CD4-positive, alpha-beta T cell treated with Interleukin-4 for 1 hour (primary cell): ENCODE measurements at places on chromosomes 4 and X.

GRCh38 chr4:113759696-113760093, 1.8 kb downstream of the CAMK2D start:
- no peak for DNase-seq

GRCh38 chr4:134740290-134740689, 538.7 kb upstream of the PABPC4L start:
- DNase-seq = no peak

- no peak for DNase-seq
These were observed 47.8 kb downstream of the SLC9A7 start for GRCh38 chrX:46710927-46711623.

DNA sequence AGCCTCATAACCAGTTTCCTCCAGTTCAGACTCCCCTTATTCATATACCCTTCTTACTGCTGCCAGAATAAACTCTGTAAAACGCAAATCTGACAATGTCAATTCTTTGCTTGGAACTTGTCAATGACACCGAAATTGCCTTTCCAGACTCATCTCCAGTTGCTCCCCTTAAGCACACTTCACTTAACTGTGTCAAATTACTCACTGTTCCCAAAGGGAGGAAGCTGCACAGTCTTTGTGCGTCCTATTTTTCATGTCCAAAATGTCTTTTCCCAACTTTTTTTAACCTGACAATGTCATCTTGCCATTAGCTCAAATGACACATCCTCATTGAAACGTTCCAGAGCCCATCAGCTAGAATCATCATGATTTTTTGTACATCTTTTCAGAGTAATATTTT, 867.3 kb downstream of the RPA4 start:
- DNase-seq = no peak

DNA sequence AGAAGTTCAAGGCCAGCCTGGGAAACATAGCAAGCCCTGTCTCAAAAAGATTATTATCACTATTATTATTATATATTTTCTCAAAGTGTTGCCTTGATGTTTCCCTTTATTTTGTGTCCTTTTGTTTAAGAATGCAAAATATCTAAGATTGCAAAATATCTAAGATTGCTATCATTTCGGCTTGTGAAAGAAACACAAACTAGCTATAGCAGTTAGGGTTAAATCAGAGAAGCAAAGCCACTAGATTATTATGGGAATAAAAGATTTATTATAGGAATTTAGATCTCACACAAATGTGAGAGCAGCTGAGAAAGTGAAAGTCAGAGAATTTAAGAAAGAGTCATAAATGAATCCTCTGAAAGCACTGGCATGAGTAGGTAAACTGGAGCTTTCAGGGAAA, 18.0 kb upstream of the TMEM184C start:
- DNase-seq = no peak

DNA sequence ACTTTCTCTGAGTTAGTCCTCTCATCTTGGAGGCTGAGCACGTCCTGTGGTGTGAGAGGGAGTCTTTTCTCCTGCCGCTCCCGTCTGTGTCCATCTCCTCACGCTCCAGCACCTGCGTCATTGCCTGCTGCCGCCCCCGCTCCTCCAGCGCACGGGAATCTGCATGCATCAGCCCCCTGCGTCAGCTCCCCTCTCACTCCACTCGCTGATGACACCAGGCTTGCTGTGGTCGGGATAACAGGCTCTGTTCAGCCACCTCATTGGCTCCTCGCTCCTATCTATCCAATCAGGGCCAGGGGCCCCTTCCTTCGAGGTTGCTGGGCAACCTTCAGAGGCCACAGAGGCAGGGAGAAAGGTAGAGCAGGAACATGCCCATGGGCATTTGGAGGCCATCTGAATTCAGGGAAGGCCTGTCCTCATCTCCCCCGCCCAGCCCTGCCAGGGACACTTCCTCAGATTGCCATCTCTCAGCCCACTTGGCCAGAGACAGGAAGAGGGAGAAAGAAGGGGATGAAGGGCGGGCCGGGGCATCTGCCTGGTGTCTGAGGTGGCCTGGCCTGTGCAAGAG, 9.3 kb downstream of the ZNF185 start:
- no peak for DNase-seq

GRCh38 chr4:10783351-10783750, 98.8 kb upstream of the CLNK start:
- DNase-seq = no peak

DNA sequence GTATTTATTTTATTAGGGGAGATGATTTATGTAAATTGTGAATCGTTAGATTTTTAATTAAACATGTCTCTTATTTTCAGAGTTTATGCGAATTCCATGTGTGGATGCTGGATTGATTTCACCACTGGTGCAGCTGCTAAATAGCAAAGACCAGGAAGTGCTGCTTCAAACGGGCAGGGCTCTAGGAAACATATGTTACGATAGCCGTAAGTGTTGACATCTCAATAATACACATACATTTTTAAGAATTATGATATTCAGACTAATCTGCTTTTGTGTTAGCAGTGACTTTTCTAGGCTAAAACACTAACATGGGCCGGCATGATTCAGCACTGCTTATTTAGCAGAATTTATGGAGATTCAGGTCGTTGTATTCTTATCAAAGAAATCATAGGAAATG, 91.2 kb downstream of the RAP1GDS1 start:
- no peak for DNase-seq
